ENCODE measurements at places on chromosomes 2 and 18. TPM values are rescaled to one million over a fixed set of nuclear protein-coding genes. Genes with fewer than 3 reads are reported as not detected.

DNA sequence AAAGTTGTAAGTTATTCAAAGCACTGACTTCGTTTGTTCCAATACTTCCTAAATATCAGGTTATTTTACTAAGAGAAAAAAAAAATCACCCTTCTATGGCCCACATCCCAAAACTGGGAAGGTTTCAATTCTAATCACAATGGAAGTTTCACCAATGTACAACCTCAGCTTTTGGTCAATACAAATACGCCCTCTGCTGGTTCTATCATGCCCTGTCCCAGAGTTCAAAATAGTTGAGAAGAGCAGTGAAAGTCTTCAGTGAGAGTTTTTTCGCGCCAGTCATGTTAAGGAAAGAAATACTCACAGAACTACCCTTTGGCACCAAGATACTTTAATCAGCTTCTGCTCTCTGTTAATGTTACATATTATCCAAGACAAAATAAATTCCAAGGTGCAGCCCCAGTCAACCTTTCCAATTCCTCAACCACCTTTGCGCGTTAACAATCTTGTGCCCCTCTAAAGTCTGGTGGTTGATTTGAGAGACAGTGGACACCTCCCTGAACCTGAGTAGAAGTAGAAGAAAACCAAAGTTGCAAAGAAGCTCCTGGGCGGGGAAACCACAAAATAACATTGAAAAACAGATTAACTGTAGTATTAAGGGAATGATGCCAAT is 59.9 kb downstream of the SUMO1 start:
- peak; percentile 47 for DNase-seq

- no peak for DNase-seq
Measured at GRCh38 chr2:9574331-9574730, 18.7 kb upstream of the ADAM17 start.

DNA sequence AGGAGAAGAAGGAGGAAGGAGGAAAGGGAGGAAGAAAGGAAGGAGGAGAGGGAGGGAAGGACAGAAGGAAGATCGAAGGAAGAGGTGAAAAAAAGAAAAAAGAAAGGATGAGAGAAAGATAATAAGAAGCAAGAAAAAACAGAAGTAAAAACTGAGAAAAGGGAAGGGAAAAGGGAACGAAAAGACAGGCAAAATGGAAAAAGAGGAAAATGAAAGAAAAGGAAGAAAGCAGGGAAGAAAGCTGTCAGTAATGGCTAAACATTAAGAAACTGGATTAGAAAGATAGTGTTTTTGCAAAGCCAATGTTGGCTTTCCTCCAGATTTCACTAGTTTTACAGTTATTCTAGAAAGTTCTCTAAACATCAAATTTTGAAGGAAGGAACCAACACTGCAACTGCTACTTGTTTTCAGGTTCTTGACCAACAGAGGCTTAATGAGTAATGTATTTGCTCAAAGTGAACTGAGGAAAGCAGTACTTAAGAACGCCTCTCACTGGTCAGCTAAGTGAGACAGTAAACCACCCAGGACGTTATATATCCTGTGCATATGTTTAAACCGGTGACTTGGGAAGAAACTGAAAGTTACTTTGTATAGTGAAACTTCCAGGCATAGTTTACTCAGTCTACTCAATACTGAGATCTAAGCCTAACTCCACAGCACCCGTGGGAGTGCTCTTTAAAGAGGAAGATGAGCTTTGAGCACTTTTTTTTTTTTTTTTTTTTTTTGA is 286.2 kb upstream of the TRIB2 start:
- no peak for DNase-seq

- peak; percentile 56 for DNase-seq
Measured at GRCh38 chr2:47905386-47906156, 727 bp downstream of the FBXO11 start.

GRCh38 chr18:35406666-35407065 is 29.5 kb upstream of the ZNF396 start:
- peak; percentile 26 for DNase-seq

DNA sequence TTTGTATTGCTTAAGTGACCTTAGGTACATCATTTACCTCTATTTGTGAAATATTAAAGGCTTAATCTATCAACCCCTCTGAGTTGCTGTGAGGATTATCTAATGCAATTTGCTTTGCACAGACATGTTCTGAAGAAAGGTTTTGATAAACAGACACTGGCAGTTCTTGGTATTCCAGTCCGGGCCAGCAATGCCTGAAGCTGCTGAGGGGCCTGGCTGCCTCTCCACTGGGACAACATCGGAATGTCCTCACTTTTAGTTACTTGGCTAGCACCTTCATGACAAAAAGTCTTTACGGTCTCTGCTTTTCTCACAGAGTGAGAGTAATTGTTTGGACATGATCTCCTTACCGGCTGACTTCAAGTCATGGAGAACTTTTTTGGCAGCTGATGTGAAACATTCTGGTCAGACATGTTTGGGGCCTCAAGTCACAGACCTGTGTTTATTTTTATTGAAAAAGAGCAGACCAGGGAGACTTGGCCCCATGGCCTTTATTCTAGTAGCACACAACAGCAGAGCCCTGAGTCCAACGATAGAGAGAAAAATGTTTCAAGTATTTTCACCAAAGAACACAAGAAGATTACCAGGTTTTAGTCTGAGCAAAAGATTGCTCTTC is 1112.3 kb upstream of the FANCL start:
- DNase-seq: no peak

DNA sequence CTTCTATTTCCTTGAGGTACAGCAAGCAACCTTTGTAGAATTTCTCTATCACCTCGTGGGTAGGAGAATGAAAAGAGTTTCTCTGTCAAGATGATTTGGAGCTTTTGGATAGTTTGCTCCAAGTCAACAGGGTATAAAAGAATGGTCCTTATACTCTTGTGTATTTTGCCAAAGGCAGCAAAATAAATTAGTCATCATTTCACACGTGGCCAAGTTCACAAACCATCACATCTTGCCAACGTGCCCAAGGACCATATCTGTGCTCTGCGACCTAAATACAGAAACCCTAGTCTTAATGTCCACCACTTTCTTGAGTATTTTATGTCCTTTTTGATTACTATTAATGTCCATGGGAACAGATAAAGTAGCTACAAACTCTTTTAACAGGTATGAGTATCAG is 262.9 kb downstream of the AFF3 start:
- DNase-seq: no peak

- no peak for DNase-seq
Measured at GRCh38 chr2:96112501-96113366, 3.6 kb downstream of the ADRA2B start.

DNA sequence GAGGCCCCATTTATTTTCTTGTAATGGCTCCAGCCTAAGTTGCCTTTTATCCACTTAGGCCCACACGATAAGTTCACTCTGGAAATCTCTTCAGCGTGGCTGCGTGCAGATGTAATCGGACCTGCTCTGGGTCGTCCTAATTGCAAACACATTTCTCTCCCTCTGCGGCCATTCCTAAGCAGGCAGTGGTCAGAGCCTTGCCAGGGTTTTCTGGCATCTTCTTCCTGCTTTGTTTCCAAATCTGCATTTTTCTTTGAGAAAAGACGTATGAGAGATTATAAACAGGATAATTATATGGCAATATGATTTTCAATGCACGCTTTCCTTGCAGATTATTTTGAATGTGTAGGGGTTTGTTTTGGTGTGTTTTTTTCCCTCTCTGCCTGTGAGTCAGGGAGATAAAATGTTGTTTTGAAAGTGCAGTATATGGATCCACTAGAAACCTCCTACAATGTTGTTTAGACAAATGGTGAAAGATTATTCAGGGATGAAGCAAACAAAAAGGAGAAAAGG is 239.4 kb upstream of the TANK start:
- DNase-seq: no peak

DNA sequence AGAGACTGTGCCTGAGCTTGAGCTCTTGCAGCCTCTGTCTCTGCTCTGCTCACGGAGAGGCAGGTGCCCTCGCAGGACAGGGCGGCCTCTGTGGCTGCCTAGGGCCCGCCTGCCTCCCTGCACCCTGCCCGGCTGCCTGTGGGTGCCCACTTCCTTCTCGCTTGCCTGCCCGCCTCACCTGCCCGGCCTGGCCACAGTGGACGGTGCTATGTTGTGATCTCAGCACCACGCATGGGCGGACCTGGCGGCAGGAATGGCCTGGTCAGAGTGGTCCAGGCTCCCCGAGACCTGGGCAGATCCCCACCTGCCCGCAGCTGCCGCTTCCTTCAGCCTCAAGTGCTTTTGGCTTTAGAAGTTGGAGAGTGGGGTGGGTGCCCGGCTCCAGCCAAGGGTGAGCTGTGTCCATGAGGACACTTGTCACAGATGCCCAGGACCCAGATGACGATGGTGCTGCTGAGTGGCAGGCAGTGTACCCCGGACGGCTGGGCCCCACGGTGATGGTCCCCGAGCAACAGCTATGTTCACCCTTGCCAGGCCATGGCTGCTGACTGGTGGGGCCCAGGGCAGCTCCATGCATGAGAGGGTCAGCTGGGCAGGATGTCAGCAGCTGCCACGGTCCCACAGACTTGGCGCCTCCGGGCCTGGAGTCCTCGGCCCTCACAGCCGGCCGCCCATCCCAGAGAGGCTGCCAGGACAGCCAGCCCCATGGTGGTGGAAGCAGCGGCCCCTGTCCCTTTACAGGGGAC is 25.3 kb downstream of the RTP5 start:
- DNase-seq: no peak

- DNase-seq: no peak
Measured at GRCh38 chr2:177403838-177404237, 11.3 kb downstream of the AGPS start.

Gene TMEM182
- total RNA-seq: not detected

Gene MRPL30
- total RNA-seq: 13.8 TPM

Gene RAPGEF4
- 1.4 TPM for total RNA-seq

Gene OXER1
- not detected for total RNA-seq

Gene AQP12B
- total RNA-seq: 0.55 TPM

All from transverse colon (tissue), 4 donors.